ENCODE measurements at places on chromosomes 7 and 10.

DNA sequence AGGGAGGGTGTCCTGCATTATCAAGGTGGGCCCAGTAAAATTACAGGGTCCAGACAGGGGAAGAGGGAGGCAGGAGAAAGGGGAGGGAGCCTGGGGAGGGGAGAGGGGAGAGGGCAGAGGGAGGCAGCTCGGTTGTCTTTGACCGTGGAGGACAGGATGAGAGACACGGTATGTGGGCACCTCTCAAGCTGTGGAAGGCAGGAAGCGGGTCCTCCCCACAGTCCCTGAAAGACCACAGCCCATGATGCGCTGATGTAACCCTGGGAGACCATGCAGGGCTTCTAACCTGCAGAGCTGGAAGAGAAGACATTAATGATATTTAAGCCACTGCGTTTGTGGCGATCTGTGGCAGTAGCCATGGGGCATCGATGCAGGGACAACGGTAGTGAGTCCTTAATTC is 27.2 kb upstream of the MNX1 start:
- no peak for DNase-seq

DNA sequence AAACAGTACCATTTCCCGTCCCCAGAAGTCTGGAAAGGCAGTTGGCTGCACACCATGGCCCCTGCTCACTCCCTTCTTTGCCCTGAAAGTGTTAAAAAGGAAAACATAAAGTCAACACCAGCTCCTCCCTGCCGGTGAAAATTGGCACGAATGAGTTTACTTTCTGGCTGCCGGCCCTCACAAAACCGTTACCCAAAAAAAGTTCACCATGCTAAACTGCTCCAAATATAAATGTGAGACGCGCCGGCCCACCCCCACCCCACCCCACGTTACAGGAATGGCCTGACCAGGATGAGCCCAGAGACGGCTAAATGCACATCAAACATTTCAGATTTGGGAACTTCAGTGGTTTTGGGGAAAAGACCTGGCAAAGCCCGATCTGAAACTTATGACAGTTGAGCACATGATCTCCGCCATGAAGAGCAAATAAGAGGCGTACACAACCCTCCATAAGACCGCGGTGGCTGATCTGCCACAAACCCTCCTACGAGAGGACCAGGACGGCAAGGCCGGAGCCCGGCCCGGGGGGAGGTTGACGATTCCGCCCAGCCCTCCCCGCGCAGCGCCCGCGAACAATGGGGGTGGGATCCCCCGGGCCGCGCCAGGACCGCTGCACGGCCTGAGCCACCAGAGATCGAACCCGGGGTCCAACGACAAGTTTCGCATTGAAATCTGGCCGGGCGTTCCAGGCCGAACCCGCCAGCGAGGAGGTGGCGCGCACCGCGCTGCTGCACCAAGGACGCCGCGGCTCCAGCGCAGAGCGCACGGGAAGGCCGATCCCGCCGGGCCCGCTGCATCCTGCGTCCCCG is 952 bp downstream of the DIP2C start:
- peak; percentile 74 for DNase-seq

DNA sequence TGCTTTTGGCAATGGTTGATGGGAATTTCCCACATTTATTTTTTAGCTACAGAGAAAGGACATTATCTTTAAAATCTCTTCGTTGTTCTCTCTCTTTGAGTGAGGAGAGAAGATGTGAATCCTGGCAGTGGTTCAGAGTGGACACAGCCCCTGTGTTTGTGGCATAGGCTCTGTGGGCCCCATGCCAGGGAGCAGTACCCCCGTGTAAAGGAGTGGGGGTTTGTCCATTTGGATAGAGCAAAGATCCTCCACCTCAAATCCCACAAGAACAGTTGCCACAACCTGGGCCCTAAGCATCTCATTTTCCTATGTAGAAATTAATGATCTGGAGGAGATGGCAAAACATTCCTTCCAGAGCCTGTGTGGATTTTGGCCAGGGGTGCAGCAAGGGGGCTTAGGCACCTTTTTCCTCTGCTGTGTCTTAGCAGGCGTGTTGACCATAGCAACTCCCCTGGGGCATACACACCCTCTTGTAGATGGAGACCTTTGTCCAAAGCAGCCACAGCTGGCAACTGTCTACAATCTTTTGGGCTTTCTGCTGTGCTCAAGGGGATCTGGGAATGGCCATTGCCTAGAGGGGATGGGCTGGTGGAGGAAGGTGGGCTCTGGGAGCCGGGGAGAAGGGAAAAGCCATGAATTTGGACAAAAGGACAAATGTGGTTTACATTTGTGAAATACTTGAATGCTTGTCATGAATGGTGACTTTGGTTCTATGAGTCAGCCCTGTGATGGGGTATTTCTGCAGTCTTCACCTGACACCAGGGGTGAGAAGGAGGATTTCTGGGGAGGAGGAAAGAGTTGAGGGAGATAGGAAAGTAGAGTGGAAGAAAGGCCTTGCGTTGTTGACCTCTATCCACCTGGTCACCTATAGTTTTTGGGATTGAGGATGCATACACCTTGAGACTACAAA is 92.0 kb downstream of the TCF7L2 start:
- DNase-seq = no peak

GRCh38 chr10:86197166-86197790 is 169.3 kb downstream of the GRID1 start:
- DNase-seq = no peak

DNA sequence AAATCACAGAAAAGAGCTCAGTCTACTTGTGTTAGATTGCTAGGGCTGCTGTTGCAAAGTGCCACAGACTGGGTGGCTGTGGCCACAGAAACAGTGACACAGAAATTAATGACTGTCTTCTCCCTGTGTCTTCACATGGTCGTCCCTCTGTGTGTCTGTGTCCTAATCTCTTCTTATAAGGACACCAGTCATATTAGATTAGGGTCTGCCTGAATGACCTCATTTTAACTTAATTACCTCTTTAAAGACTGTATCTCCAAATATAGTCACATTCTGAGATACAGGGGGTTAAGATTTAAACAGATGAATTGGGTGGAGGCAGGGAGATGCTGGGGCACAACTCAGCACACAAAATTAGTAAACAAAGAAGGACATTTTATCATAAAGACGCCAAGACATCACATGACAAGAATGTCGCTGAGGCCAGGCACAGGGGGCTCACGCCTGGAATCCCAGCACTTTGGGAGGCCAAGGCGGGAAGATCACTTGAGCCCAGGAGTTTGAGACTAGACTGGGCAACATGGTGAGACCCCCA is 23.3 kb upstream of the PARD3 start:
- no peak for DNase-seq

GRCh38 chr10:66811211-66811610 is 114.6 kb upstream of the LRRTM3 start:
- no peak for DNase-seq

DNA sequence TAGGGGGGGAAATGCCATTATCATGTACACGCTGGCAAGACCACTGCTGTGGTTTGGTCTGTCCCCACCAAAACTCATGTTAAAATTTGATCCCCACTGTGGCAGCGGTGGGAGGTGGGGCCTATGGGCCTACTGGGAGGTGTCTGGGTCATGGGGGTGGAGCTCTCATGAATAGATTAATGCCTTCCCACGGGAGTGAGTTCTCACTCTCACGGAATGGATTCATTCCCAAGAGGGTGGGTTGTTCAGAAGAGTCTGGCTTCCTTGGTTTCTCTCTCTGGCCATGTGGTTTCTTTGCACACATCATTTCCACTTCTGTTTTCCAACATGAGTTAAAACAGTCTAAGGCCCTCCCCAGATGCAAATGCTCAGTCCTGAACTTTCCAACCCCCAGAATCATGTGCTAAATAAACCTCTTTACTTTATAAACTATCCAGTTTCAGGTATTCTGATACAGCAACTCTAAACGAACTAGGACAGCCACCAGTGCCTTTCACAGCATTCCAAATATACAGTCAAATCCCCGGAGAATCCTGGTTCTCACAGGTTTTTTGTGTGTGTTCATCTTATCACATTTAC is 44.3 kb downstream of the SMURF1 start:
- no peak for DNase-seq

- DNase-seq = no peak
Measured at GRCh38 chr10:117537904-117538524, 4.5 kb upstream of the EMX2 start.

- DNase-seq = no peak
Measured at GRCh38 chr10:132710746-132711612, 75.0 kb downstream of the NKX6-2 start.

- DNase-seq = no peak
Measured at GRCh38 chr10:92845921-92846320, 2.4 kb upstream of the EXOC6 start.

GRCh38 chr10:93413252-93413689 is 68.9 kb downstream of the MYOF start:
- no peak for DNase-seq

GRCh38 chr7:42877862-42878261 is 34.0 kb downstream of the C7orf25 start:
- DNase-seq = no peak

GRCh38 chr10:75335983-75336382 is 65.6 kb downstream of the ZNF503 start:
- DNase-seq = no peak

DNA sequence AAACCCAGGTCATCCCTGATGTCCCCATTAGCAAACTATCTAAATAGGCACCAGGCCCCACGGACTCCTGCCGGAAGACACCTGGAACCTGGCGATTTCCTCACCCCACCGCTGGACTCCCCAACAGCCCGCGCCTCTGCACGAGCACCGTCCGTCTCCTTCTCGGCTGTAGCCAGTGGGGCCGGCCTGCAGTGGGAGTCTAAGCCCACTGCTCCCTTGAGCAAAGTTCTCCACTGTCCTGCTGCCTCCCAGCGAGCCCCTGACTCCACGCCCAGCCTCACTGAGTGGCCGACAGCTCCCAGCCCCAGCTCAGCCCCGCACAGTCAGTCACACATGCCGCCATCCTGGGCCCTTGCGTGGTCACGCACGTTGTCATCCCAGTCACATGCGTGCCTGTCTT is 211.3 kb upstream of the PPP2R2D start:
- DNase-seq = no peak

GRCh38 chr7:15556339-15557105 is 5.3 kb downstream of the AGMO start:
- no peak for DNase-seq

DNA sequence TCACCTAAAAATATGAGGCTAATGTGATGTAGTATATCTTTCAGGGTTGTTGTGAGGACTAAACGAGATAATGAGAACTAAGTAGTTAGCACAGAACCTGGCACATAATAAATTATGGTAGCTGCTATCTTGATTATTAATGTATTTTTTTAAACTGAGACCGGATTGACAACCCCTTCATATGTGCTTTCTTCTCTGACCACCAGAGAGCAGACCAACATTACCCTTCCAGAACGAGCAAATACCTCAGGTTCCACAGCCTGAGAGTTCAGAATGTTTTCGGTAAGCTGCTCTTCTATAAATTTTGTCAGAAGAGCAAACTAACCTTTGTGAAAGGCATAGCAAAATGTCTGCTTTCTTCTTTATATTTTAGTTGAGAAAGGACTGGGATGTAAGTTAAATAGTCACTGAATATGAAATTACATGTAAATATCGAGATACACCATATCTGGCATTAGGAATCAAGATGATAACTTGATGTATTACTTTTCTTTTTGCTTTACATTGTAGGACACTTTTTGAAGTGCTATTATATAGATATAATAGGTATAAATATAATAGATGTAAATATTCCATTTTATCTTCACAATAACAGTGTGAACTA is 13.6 kb upstream of the BPGM start:
- DNase-seq = peak; percentile 60

GRCh38 chr7:131331806-131332205 is 4.1 kb downstream of the MKLN1 start:
- DNase-seq = no peak

- no peak for DNase-seq
Measured at GRCh38 chr10:4427532-4427931, 398.5 kb upstream of the AKR1E2 start.

DNA sequence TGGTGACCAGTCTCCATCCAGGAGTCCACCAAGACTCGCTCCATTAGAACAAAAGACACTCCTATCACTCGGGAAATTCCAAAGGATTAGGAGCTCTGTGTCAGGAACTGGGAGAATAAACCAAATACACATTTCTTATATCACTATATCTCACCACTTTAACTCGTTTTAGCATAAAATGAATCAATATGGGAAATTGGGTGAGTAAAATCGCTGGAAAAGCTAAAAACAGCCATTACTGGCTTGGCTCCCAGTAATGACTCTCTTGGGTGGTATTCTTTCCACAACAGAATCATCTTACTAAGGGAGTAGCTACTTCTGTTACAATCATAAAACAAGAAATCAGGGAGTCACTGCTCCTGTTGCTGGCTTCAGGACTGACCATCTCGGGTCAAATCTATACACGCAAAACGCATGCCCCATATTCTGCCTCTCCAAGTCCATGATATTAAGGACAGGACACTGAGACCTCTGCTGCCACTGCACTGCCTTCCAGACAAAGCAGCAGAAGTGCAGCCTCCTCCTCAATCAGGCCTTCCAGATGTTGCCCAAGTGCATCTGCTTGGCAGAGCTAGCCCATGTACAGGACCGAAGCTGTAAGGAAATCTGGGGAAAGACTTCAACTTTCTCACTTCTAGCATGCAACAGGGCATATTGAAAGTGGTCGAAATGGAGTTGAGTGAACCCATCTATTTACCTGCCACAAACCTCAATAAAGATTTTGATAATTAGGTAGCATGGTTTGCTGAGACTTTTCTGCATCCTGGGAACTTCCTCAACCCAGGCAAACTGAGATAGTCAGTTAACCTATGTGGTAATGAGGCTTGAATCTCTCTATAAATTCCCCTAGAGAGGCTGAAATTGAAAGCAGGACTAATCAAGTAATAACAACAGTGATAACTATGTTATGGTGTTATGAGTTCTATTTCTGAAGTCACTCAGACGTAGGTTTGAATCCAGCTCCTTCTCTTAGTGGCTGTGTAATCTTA is 14.4 kb upstream of the PANK1 start:
- DNase-seq = no peak

DNA sequence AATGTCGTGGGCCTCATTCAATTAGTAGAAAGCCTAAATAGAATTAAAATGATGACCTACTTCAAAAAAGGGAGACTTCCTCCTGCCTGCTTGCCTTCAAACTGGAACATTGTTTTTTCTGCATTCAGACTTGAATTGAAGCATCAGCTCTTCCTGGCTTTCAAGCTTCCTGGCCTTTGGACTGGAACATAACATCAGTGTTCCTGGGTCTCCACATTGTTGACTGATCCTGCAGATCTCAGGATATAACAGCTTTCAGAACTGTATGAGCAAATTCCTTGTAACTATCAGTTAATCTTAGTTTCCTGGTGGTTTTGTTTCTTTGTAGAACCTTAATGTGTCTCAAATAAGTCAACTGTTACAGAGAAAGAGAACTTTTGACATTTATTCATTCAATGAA is 18.6 kb downstream of the MAGI2 start:
- DNase-seq = no peak

- DNase-seq = peak; percentile 22
Measured at GRCh38 chr7:69643708-69644445, 45.6 kb downstream of the AUTS2 start.

- DNase-seq = no peak
Measured at GRCh38 chr10:124346831-124347230, 71.9 kb downstream of the OAT start.

DNA sequence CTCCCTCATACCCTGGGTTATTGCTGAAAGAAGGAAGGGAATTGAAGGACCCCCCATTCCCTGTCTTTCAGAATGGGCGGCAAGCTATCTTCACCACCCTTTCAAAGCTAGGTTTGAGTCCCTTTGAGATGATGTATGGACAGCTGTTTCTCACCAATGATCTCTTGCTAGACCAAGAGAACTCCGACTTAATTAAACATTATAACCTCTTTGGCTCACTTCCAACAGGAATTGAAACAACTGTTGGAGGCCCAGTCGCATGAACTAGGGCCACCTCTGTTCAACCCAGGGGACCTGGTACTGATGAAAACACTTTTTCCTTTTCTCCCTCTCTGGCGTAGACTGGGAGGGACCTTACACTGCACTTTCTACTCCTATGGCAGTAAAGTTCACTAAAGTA is 110.6 kb downstream of the ITGB8 start:
- DNase-seq = no peak
